ENCODE measurements at places on chromosomes 4 and X.

DNA sequence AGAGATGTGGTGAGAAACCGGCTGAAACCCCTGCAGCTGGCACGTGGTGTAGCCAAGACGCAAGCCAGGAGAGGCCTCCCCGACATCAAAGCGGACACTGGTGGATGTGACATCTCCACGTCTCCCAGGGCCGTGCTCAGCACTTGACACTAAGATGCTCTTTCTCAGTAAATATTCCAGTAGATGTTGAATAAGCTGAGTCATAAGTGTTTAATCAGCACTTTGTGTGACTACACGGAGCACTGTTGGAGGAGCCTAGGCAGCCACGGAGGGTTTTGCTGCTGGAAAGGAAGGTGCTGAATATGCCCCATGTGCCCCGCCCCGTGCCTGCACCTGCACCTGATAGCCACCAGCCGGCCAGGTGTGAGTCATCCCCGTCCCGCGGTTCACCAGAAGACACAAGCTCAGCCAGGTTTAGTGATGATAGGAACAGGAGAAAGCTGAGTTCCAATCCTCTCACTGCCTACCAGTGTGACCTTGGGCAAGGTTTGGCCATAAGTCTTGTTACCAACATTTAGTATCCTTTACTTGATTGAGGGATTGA is 29.0 kb upstream of the C4orf50 start:
- DNase-seq: no peak

DNA sequence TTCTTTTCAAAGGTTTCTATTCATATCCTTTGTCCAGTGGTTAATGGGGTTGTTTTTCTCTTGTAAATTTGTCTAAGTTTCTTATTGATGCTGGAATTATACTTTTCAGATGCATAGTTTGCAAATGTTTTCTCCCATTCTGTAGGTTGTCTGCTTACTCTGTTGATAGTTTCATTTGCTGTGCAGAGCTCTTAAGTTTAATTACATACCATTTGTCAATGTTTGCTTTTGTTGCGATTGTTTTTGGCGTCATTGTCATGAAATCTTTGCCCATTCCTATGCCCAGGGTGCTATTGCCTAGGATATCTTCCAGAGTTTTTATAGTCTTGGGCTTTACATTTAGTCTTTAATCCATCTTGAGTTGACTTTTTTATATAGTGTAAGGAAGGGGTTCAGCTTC is 21.2 kb upstream of the UGT8 start:
- no peak for DNase-seq

DNA sequence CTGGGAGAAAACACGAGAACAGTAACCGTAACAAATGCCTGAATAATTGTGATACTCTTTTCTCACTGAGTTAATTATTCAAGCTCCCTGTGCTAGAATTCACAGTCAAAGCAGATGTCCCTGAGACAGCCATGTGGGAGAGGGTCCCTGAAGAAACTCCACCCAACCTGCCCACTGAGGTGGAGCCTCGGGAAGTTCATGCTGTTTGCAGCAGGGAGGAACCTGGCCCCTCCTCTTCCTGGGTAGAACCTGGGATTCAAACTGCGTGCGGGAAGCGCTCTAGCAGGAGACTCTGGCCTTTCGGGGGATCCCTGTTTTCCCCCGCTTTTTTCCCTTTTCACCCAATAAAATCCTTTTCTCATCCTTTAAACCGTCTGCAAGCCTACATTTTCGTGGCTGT is 20.2 kb upstream of the RHOH start:
- DNase-seq: no peak

GRCh38 chr4:33512397-33512796 is 2731.9 kb downstream of the ARAP2 start:
- no peak for DNase-seq

DNA sequence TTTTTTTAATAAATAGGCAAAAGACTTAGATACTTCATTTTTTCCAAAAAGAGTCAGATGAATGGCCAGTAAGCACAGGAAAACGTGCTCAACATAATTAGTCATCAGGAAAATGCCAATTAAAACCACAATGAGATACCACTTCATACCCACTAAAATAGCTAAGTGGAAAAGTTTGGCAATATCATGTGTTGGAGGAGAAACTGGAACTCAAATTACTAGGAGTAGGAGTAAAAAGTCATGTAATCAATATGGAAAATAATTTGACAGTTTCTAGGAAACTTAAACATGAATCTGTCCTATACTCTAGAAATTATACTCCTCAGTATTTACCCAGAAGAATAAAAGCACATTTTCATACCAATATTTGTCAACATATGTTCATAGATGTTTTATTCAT is 449.8 kb downstream of the INPP4B start:
- no peak for DNase-seq

DNA sequence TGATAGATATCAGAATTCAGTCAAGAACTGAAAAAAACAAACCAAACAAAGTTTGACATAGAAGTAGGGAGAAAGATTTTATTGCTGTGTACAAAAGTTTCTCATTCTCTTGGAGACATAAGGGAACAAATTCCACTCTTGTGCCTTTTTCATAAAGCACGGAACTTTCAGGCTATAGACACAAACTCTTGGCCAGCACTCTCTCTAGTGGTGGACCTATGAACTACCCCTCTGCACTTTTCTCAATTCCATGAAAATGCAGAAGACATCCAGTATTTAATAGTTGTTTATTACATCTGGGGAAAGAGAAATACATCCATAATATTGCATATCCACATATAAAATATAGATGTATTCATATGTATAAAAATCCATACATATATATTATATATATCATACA is 291.6 kb upstream of the HS3ST1 start:
- peak; percentile 28 for DNase-seq

- no peak for DNase-seq
These were observed 63.7 kb downstream of the SEC24D start for GRCh38 chr4:118772081-118772766.

GRCh38 chr4:94307231-94307871 is 35.3 kb downstream of the HPGDS start:
- peak; percentile 25 for DNase-seq

DNA sequence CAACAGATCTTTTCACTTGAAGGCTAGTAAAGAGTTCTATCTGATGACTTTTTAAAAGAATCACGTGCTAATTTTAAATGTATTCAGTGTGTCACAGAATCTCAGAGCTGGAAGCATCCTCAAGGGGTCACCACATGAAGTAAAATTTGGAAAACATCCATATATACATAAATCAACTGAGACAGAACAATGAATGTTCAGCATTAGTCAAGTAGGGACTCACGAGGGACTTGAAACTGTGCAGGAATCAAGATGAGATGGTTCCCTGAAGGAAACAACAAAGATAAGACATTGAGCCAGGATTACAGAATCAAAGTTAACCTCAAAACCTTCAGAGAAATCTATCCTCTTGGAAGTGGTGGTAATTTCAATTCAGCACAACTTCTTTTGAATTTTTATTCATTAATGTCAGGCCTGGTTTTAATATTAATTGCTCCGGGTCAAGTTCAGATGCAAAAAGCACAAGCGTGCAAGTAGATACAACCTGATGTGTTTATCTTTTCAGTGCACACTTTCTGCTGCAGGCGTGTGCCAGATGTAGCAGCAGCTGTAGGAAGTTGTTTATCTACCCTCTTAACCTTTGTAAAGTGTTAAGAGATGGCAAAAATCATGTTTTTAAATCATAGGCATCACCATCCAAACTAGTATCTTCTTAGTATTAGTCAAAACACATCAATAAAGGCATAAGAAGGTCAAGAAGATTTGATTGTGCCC is 87.7 kb upstream of the SRD5A3 start:
- DNase-seq: no peak

GRCh38 chr4:182425302-182425701 is 182.1 kb downstream of the TENM3 start:
- DNase-seq: no peak

DNA sequence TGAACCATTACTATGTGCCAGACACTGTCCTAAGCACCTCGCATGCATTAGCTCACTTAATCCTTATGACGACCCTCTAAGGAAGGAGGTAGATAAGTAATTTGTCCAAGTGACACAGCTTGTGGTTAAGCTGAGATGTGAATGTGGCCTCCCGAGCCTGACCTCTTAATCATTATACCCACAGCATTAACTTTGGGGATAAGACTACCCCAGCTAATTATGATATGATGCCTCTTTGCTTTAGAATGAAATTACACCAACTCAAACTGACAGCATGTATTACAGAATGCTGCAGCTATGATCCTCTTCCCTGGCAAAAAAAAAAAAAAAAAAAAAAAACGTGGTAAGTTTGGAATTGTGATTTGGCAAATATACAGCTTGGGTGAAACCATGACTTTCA is 53.5 kb downstream of the APBB2 start:
- peak; percentile 60 for DNase-seq

GRCh38 chr4:88029556-88029955 is 22.1 kb downstream of the PKD2 start:
- DNase-seq: no peak

DNA sequence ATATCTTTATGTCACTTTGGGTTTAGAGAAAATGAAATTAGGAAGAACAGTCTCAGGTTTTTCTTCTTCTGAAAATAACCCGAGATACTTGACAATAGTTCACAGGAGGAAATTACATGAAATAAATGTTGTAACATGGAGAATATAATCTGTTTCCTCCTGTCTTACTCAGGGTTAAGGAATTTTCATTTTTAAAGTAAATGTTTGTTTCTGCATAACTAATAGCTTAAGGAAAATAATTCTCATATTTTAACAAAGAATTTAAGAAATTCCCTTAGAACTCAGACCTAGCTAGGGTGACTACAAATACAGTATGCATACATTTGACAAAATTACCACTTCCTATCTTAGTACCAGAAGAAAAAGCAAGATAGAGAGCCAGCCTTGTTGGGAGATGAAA is 17.2 kb upstream of the SPRY1 start:
- DNase-seq: no peak

- no peak for DNase-seq
These were observed 32.3 kb upstream of the KDR start for GRCh38 chr4:55157559-55158277.

GRCh38 chrX:22345884-22346283 is 73.2 kb downstream of the CBLL2 start:
- no peak for DNase-seq

DNA sequence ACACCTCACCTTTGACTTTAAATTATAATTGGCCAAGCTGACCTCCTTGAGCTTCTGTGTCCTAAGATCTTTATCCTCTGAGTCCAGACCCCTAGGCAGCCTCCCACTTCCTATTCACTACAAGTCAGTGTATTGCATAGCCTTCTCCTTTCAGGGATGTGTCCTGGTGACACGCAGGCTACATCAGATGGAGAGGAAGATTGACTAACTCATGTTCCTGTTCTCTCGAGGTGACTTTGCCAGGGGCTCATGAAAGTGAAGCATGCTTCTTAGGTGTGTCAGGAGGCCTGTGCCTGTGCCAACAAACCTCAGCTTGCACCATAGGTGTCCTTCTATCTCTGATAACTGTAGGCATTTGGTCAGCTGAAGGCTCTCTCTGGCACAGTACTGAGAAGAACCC is 195.7 kb upstream of the HS3ST1 start:
- DNase-seq: no peak

- DNase-seq: no peak
These were observed 105.1 kb upstream of the ADGRL3 start for GRCh38 chr4:61094854-61095598.

DNA sequence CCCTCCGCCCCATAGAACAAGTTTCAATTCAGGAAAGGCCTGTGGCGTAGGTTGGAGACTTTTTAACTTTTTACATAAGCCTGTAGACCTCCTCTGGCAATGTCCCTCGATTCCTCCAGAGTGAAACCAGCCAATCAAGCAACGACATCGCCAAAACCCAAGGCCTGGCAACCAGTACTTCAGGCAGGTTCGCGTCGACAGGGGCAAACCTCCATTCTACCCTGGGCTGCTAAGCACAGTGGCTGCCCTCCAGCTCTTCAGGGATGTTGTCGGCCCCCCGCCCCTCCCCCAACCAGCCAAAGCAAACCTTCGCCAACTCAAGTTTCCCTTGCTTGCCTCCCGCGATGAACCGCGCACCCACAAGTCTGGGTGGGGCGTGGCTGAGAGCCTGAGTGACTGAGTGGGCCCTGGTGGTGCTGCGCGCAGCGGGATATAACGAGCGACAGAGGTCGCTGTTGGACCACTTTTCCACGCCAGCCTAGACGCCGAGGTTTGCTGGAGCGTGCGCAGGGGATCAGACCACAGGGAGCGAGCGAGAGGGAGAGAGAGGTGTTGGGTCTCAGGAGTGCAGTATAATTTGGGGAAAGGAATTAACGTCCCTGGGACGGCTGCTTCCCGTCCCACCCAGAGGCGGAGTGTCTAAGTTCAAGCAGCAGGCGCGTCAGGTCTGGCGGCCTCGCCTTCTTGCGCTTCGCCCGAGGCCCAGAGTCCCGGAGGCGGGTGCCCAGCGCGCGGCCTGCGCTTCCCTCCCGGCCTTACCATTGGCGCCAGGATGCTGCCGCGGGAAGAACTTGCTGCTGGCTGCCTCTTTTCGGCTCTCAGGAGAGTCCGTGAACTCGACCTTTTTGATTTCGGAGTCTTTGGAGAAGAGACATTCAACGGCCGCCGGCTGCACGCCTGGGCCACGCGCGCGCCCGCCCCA is 9.0 kb upstream of the PITX2 start:
- DNase-seq: peak; percentile 61
